ENCODE measurements at places on chromosomes 4 and X.

DNA sequence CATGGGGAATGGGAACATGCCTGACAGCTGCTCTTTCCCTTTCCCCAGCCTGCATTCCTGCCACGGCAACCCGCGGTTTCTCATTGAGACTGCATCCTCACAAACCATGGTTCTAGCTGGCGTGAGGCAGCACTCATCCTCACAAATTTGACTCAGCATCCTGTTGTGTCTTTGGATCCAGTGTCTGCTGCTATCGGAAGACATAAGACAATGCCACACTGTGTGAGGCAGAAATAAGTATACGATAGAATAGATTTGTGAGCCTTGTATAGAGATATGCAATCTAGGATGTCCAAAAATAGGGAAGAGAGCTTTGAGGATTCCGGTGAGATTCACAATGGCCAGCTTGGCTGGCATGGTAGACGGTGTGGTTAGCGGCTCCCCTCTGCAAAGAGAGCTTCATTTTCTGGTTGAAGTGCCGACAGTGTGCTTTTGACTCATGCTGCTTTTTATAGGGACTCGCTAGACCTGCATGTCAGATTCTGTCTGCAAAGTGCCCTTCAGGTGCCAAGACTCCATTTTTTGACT is 161.3 kb upstream of the PSAPL1 start:
- no peak for DNase-seq

- DNase-seq = no peak
These were observed 24.1 kb upstream of the ARHGAP36 start for GRCh38 chrX:131034063-131034462.

DNA sequence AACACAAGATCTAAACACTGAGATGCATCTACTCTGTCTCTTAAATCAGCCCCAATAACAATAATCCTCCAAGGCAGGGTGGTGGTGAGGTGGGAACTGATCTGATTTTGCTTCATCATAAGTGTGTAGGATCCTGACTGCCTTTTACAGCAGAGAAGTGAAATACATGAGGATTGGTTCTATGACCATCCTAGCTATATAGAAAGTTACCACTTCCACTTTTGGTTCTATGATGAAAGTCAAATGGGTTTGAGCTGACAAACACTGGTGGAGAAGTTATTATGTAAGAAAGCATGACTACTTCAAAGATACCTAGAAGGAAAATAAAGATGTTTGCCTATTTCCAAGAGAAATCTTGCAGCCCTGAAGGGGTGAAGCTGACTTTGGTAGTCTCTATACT is 181.6 kb downstream of the NKX6-1 start:
- peak; percentile 1 for DNase-seq

DNA sequence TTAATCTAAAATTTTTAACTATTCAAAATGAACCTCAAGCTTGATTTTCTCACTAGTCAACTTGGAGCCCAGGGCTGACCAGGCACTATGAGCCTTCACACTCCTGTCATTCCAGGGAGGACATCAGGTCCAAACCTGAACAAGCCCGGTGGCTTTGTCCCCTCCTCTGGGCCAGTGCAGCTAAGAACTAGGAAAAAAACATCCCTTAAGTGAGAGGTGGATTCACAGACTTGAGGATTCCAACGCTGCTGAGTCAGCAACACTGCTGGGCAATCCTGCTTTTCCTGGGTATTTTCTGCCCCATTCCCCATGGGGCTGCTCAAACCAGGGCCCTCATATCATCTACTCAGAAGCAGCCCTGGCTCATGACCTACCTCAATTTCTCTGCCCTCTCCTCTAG is 4.0 kb downstream of the RNF212 start:
- no peak for DNase-seq

DNA sequence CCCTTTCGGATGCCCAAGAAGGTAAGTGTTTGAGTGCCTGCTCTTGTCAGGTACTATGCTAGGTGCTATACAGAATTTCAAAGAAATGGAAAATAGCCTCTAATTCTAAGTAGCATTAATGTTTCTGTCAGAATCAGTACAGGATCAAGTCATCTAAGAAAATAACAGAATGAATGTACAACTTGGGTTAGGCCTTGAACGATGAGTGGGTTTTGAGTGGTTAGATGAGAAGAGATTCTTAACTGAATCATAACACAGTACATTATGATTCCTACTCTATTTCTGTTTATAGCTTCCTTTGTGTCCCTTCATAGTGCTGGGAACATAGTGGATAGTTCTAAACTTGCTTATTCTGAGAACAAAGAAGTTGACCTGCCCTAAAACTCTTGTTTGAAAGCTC is 253.9 kb downstream of the GLUD2 start:
- DNase-seq = no peak

DNA sequence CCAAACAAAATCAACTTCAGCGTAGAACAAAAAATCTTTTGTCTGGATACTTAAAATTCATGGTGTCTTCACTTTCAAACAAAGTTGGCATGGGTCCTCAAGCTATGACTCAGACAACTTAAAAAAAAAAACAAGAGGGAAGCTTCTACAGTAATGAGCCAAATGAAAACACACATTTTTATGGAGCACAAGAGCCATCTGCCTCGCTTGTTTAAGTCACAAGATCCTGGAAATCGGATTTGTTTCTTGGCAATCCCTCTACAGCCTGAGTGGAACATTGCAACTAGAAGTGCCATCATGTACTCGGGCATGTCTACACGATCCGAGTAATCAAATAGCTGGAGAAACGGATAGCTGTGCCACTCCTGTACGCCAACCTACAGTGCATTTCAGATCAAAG is 22.6 kb downstream of the LAMP2 start:
- DNase-seq = no peak

DNA sequence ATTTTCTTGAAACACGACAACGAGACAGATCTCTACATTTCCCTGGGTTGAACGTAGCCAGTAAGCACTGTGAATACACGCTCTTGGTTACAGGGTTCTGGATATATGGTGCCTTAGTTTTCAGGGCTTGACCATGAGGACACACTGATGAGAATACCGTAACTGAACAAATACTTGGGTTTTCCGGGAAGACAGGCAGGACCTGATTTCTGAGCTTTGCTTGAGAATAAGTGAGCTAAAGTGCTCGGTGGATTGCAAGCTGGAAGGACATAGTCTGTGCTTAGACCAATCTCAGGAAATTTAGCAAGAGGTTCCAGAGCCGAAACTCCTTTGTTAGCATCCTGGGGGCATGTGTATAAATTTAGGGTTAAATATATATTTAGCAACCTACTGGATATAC is 876 bp upstream of the TACR3 start:
- no peak for DNase-seq

- no peak for DNase-seq
These were observed 176.6 kb upstream of the NR3C2 start for GRCh38 chr4:148618856-148619255.

DNA sequence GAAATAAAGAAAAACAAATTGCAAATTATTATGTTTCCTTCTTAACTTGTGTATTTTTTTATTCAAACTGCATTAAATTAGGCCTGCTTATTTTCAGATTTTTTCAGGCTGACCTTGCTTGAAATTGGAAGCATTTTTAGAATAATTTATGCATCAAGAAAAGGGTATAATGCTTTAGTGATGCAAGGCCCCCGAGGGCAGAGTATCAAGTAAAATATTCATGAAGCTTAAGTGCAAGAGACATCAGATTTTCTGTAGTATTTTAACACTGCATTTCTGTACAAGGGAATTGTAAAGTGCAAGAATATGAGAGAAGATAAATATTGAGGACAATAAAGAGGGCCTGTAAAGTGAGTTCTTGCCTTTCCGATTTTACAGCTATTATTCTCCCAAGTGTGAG is 485.8 kb upstream of the ATOH1 start:
- no peak for DNase-seq

DNA sequence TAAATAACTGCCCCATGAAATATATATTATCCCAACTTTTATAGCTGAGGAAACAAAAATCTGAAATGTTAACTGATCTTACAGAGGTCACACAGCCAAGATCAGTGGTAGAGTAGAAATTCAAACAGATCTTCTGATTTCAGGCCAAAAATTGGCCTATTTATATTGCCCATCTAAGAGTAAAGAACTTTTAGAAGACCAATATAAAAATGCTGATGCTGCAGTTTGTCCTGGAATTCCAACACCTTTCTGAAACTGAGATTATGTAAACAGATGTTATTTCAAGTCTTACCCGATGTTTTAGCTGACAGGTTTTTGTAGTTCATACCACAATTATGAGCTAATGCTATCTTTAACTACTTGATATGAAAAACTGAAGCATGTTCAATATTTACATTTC is 51.1 kb downstream of the SPANXN3 start:
- no peak for DNase-seq

- DNase-seq = no peak
These were observed 59.7 kb downstream of the FAM184B start for GRCh38 chr4:17721496-17722355.

DNA sequence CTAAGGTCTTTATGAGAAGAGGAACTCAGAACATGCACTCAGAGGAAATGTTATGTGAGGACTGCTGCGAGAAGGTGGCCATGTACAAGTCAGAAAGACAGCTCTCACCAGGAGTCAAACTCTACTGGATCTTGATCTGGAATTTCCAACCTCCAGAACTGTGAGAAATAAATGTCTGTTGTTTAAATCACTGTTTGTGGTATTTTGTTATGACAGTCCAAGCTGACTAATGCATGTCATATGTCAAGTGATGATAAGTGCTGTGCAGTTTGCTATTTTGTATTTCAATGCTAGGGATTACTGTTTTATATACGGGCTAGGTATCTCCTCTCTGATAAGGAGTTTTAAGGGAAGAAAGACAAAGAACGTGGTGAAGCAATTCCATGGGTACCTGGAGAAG is 162.3 kb downstream of the CPEB2 start:
- no peak for DNase-seq

DNA sequence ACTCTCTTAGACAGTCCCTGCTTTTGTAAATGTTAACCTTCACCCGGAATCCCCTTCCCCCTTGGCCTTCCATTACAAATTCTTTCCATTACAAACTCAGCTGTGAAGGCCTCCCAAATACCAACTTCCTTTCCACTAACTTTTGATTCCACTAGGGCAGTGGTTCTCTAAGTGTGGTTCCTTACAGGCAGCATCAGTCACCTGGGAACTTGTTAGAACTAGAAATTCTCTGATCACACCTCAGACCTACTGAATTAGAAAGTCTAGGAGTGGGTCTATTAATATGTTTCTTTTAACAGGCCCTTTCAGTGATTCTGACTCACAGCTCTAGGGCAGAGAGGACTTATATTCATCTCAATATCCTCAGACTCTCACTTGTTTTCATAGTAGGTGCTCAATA is 19.0 kb upstream of the MRPL1 start:
- DNase-seq = no peak

GRCh38 chr4:14345356-14345775 is 656.9 kb upstream of the CPEB2 start:
- peak; percentile 37 for DNase-seq

GRCh38 chrX:69076088-69076487 is 89.2 kb downstream of the PJA1 start:
- DNase-seq = peak; percentile 33

DNA sequence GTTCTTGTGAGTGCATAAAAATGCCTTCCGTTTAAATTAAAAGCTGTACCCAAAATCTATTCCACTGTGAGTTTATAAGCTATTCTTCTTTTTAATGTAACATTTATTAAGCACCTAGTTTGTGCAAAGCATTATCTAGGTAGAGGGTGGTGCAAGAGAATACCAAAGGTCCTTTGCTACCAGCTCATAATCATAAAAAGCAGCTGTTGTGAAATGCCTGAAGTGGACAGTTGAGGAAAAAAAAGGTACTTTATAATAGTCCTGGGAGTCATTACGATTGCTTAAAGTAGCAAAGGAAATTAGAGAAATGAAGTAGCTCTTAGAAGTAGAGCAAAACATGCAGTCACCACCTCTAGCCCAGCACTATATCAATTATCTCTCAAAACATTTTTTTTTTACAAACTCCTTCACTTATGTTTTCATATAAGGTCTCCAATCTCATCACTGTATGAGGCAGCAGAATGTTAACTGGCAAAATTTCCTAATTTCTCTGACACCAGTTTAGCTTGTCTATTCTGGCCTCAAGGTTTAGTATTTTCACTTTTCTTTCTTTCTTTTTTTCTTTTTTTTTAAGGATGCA is 2.1 kb downstream of the MBNL3 start:
- no peak for DNase-seq

DNA sequence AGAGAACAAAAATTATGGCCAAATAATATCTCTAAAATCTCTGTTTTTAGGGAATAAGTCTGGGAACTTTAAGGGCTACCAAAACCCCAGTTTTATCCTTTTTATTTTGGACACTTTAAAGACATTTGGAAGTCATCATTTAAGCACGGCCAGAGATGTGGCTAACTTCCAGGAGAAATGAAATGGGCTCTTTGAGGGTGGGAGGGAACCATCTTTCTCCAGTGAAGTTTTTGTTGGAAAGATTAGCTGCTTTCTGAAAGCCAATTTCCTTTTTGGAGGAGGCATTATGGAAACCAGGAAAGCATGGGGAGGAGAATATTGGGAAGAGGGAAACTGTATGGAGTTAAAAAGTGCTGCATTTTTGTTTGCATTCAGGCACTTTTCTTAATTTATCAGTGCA is 4.8 kb downstream of the VSIG1 start:
- no peak for DNase-seq

GRCh38 chrX:37812110-37812509 is 32.3 kb downstream of the CYBB start:
- DNase-seq = no peak

DNA sequence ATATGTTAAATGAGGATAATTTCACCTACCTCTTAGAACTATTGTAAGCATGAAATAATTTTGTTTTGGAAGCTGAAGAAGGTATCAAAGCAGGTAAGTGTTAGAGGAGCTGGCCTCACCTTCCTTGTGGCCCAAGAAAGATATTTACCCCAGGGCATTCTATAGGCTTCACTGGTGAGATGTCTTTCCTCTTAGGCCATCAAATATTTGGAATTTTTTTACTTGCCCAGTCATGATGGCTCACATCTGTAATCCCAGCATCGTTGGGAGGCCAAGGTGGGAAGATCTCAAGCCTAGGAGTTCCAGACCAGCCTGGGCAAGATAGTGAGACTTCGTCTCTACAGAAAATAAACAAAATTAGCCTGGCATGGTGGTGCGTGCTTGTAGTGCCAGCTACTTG is 6.1 kb upstream of the SMS start:
- no peak for DNase-seq

Data from Kasumi-1 (cell line).